ENCODE measurements at places on chromosomes 1 and 21. TPM values are rescaled to one million over a fixed set of nuclear protein-coding genes. Genes with fewer than 3 reads are reported as not detected.

GRCh38 chr1:29460041-29460610, 223.8 kb downstream of the PTPRU start:
- DNase-seq, result no peak
- H3K27me3 ChIP-seq, result no peaks in the 10 kb centered on the region
- no peaks in the 10 kb centered on the region for H3K4me1 ChIP-seq
- no peaks in the 10 kb centered on the region for H3K36me3 ChIP-seq
- no peak overlapping the region for H3K4me3 ChIP-seq

DNA sequence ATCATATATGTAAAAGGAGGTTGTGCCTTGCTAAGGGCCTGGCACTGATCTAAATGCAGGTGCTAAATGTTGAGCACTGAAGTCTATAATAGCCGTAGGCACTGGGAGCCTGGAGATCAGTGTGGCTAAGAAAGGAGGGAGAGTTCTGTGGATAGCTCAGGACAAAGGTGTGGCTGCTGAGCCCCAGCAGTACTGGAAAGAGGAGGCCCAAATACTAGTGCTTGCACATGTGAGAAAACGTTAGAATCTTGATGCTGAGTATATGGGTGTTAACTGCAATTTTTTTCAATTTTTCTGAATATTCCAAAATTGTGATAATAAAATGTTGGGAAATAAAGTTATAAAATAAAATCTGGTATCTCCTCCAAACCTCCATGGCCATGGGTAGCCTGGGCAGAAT, 62.5 kb upstream of the PTGFRN start:
- H3K4me1 ChIP-seq, result no peaks in the 10 kb centered on the region
- H3K36me3 ChIP-seq, result no peaks in the 10 kb centered on the region
- no peak for DNase-seq
- H3K27ac ChIP-seq, result no peak overlapping the region
- H3K4me3 ChIP-seq, result no peak overlapping the region

- H3K36me3 ChIP-seq, result peaks cover 12% of the 10 kb centered on the region
- no peaks in the 10 kb centered on the region for H3K27me3 ChIP-seq
- peaks cover 6% of the 10 kb centered on the region for H3K4me1 ChIP-seq
Observed at GRCh38 chr1:165686121-165686970, 12.0 kb downstream of the ALDH9A1 start.

DNA sequence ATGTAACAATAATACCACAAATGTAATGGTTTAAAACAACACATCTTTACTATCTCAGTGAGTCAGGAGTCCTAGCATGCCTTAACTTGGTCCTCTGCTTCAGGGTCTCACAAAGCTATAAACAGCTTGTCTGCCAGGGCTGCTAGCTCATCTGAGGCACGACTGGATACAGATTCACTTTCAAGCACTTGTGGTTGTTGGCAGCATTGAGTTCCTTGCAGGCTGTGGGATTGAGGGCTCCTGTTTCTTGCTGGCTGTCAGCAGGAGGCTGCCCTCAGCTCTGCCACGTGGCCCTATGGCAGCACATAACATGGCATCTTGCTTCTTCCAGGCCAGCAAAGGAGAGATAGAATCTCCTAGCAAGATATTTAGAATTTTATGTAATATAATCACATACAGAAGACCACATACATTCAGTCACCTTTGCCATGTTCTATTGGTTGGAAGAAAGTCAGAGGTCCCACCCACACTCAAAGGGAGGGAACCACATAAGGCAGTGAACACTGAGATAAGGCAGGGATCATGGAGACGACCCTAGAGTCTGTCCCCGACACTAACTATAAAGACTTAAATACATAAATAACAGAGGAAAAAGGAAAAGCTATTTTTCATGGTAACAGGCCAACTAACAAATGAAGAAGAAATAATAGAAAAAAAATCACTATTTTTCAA, 18.9 kb upstream of the IPP start:
- H3K4me3 ChIP-seq, result no peak overlapping the region
- no peak overlapping the region for H3K27ac ChIP-seq
- no peaks in the 10 kb centered on the region for H3K27me3 ChIP-seq
- H3K4me1 ChIP-seq, result peaks cover 6% of the 10 kb centered on the region
- no peaks in the 10 kb centered on the region for H3K36me3 ChIP-seq
- no peak for DNase-seq

TAL1 gene
- 14.9 TPM for total RNA-seq

SLC45A3 gene
- total RNA-seq, result 1.4 TPM

Measured in thyroid gland (tissue), 4 donors.